Aorta (tissue), 5 donors: ENCODE measurements at places on chromosomes 3 and 15. TPM values are rescaled to one million over a fixed set of nuclear protein-coding genes. Genes with fewer than 3 reads are reported as not detected.

- no peak for DNase-seq
These were observed 85.3 kb upstream of the RNU6-1 start for GRCh38 chr15:67925182-67925581.

GRCh38 chr3:152236716-152237115 lies 32.0 kb upstream of the MBNL1 start:
- no peak for DNase-seq

DNA sequence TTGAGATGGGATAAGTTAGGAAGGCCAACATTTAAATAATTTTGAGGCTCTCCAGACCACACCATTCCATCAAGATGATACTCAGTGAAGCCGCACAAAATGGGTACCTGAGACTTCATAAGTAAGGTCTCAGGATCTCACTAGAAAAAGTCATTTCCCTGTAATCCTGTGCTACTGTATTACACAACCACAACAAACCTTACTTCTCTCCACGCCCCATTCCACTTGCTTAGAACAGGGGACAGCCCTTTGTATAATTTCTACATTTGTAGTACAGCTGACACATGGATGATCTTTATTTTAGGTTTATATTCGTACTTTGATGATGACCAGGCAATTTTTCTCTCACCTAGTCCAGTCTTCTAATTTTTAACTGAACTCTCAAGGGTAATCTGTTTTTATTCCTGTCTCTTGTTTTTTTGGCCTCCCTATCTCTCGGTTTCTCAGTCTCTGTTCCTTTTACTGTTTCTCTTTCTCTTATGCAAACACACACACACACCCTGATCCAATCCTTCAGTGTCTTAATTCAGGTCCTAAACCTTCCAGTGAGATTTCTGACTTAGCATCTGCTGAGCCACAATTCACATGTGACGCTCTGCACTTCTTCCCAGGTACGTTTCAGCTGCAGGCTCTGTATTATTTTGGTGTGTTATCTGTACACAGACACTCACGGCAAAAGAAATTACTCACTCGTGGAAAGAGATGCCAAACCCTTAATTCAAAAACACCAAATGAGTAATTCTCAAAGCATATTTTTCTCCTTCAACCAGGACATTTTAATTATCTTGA lies 223.2 kb upstream of the THBS1 start:
- DNase-seq, result no peak

GRCh38 chr3:72009851-72010443 lies 225.0 kb upstream of the PROK2 start:
- DNase-seq, result no peak

DNA sequence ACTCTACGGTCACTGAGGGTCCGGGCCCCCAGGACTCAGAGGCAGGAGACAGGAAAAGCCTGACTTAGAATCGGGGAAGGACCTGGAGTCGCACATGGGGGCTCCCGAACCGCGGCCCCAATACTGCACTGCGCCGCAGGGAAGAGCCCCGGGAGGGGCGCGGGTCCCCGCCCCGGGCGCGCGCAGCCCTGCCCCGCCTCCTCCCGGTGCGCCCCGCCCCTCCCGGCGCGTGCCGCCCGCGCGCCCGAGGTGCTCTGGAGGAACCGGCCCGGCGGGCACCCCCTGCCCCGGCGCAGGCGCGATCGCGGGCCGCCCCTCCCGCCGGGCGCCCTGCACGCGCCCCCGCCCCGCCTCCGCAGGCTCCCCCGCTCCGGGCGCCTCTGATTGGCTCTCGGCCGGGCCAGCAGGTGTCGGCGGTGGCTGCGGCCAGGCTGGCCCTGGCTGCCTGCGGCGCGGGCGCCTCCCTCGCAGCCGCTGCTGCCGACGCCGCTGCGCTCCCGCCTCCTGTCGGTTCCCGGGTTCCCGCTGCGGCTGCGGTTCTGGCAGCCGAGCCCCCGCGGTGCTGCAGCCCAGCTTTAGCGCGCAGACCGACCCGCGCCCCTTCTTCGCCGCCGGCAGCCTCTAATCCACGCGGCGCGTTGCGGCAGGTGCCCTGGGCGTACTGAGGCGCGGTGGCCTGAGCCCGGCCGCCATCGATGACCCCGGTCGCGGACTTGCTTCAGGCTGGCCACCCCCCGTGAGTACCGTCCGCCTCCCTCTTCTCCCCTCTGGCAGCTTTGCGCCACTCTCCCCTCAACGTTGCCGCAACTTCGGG lies at the start of gene MYRIP:
TSS of gene MYRIP (plus strand) at position 429 of the 814 bp plus-strand sequence. CDS start 91,208 bp downstream, outside the sequence.
- DNase-seq, result no peak

- no peak for DNase-seq
These were observed 24.4 kb downstream of the DTWD1 start for GRCh38 chr15:49645277-49645676.

DNA sequence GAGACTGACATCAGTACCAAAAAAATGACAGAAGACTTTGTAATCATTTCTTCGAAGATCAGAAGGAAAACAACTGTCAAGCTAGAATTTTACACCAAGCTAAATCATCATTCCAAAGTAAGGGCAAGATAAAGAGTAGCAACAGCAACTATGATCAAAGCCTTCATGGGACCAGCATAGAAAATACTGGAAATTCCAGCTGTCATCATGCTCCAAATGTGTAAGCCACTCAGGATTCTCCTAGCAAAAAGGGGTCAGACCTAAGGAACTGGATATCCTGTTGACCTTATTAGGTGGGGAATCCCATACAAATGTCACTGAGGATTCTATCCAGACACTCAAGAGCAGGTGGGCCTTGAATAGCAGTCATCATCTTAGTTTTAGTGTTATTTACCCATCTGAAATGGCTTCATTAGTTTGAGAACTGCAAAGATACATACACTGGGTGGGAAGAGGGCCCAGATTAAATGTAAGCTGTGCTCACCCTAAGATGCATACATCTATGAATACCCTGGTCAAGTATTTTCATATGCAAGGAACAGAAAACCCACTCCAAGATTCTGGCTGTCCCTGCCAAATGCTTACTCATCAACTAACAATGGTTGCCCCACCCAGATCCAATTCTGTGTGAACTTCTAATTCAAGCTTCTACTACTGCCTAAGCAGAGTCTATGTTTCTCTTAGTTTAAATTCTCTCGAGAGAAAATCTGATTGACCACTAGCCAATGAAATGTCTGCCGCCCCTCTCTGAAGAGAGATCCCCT lies 33.5 kb downstream of the CLDN18 start:
- no peak for DNase-seq

DNA sequence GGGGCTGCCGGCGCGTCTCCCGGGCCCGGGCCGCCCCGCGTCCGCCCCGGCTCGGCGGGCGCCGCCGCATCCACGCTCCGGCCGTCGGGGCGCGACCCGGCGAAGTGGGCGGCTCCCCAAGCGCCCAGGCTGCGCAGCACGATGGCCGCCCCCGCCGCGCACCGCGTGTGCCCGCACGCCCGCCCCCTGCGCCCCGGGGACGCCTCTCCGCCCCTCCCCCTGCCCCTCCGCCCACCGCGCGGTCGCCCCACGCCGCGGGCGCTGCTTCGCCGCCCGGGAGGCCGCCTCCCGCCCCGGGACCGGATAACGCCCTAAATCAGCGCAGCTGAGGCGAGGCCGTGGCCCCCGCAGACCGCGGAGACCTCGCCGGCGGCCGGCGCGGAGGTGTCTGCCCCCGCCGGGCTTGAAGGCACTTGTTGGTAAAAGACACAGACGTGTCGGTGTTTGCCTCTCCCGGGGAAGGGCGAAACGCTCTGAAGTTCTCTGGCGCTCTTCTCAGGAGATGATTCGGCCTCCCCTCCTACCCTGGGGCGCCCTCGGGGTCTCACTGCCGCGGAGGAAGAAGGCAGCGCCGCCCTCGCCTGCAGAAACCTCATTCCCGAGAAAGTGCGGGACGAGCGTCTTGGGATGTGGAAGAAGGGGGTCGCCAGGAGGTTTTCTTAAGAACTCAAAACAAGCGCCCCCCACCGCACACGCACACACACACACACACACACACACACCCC lies at the start of gene BNC1:
TSS of gene BNC1 (minus strand) at position 106 of the 725 bp plus-strand sequence. CDS start at position 70, 36 bp downstream.
- DNase-seq, result no peak

- no peak for DNase-seq
These were observed 744.7 kb downstream of the TUSC7 start for GRCh38 chr3:117454254-117454653.

DNA sequence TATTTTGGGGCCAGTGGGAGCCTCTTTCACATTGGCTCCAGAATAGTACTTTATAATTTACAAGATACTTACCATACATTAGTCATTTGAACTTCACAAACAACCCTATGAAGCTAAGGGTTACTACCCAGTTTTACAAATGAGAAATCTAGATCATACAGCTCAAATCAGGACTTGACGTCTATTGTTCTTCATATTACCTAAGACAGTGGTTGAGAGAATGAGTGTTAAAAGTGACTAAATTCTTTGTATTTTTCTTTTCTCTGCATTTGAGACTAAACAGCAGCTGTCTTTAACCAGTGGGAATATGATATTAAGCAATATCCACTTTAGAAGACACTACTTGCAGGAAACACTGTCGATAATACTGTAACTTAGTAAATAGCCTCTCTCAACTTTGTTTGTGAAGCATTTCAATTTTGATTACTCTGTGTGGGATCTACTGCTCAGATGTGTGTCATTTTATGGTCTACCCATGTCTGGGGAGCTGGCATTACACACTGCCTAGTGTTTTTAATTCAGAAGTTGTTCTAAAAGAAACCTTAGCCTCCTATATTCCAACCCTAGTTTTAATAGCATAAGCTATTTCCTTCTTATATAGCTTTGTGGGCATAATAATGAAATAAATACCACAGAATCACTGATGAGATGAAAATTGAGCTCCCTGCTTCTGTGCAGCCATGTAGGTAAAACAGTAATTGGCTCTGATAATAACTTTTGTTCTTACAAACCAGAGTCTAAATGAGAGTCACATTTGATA lies 45.9 kb downstream of the IQCH start:
- DNase-seq, result no peak

- no peak for DNase-seq
These were observed 151.3 kb downstream of the ADAM10 start for GRCh38 chr15:58597943-58598828.

DNA sequence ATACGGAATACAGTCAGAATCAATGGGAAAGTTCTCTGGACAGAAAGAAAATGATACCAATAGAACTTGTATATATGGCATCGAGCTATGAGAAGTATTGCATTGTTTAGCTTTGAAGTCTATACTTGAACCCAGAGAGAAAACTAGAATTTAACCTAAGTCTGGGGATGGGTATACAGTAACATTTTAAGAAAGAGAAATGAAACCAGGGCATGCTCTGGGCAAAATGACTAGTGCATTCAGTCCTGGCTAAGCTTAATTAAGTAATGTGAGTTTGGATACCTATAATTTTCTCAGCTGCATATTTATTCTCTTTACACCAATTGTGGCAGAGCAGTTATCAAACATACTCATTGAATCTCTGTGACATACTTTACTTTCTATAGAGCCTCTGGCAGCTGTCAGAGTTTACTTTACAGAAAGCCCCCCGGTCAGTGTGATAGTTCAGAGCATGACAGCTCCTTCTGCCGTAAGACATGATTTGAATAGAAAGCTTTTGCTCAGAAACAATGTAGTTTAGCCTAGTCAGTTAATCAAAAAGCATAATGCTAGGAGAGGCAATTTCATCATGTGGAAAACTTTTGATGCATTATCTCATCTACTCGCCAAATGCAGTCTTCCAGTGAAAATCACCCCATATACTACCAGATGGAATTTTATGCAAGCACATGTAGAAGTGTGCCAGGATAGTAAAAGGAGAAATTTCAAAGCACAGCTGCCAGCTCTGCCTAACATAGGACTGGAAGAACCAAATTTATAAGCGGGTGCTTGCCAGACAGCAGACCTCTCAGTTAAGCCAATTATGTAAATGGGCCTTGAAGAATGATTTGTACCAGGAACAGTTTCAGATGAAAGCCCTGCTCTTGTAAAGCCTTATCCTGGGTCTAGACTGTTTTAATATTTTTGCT lies 40.7 kb downstream of the OXSM start:
- DNase-seq, result no peak

- DNase-seq, result no peak
These were observed 105.4 kb upstream of the FHIT start for GRCh38 chr3:61356685-61357084.

DNA sequence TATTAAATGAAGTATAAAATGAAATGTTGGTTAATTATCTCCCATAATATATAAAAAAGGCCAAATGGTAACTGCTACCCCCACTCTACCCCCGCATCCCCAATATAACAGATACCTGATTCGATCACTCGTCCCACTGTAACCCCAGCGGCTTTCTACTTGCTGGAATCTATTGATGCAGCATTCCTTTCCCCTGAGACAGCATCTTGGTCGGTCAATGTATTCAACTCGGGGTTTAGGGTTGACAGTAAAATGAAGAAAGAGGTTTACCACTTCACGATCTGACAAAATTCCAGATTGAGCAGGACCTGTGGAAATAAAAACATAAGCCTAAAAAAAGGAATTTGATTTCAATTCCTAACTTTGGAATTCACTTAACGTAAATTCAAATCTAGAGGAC lies 18.6 kb upstream of the C15orf40 start:
- DNase-seq, result no peak

GRCh38 chr15:38886315-38887163 lies 321.9 kb upstream of the RASGRP1 start:
- no peak for DNase-seq

- no peak for DNase-seq
These were observed 218.4 kb downstream of the ARRDC4 start for GRCh38 chr15:98178861-98179260.

GRCh38 chr3:130838898-130839600 lies 54.8 kb upstream of the ATP2C1 start:
- no peak for DNase-seq

- DNase-seq, result no peak
These were observed 56.1 kb upstream of the CPNE4 start for GRCh38 chr3:132090921-132091320.

GRCh38 chr15:97545799-97546198 lies 414.7 kb upstream of the ARRDC4 start:
- no peak for DNase-seq

Gene GLDN
- total RNA-seq, result 23.0 TPM

Gene C3orf52
- total RNA-seq, result 9.1 TPM

Gene RAB27A
- 54.3 TPM for total RNA-seq

Gene ZBBX
- not detected for total RNA-seq

Gene ETV5
- 34.0 TPM for total RNA-seq

Gene SV2B
- 2.5 TPM for total RNA-seq

Gene SLC35A5
- total RNA-seq, result 25.2 TPM
